ENCODE measurements at places on chromosomes 3 and 15.

DNA sequence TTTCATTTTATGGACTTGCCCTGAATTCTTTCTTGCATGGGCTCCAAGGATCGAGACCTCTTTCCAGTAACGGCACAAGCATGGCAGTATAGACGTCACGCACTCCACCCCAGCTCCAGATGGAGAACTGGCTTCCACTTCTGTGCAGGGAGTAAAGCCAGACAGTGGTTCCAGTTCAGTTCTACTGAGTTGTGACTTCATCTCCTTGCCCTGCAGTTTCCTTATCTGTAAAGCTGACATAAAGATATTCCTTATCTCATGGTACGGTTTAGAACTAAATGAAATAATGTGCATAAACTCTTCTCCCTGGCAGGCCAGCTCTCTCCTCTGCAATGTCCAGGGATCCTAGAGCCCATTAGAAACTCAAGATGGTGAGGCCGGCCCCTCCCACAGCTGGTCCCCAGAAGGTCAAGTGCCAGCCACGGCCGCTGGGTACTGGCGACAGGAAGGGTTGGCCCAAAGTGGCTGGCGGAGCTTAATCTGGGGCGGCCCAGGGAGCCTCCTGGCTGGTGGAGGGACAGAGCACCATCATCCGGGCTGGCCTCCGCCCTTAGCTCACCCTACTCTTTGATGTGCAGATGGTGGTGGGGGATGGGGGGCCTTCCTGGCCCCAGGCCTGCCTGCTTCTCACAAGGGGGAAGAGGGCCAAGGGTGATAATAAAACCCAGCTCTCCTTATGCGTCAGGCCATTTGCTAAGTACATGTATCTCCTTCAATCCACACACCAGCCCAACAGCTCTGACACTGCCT lies 7.2 kb downstream of the MESP2 start:
- DNase-seq, result peak; percentile 15
- peaks cover 22% of the 10 kb centered on the region for H3K27me3 ChIP-seq
- no peak overlapping the region for H3K27ac ChIP-seq
- no peak overlapping the region for H3K4me3 ChIP-seq
- peaks cover 8% of the 10 kb centered on the region for H3K4me1 ChIP-seq

GRCh38 chr3:11162401-11163345 lies 8.4 kb downstream of the HRH1 start:
- no peak for DNase-seq
- H3K27ac ChIP-seq, result no peak overlapping the region
- H3K4me3 ChIP-seq, result no peak overlapping the region

DNA sequence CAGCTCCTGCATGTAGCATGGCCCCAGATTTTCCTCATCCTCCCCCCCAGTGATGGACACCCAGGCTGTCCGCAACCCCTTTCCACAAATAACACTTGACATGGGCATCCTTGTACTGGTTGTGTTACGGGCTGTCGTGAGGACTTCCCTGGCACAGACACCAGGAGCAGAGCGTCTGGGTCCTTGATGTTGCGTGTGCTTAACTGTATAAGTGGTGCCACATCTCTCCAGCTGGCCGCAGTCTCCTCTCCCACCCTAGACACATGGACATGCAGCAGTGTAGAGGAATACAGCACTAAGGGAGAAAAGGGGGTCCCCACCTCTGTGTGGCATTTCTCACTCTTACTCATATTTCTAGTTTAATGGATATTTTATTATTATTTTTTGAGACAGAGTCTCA lies 56.6 kb downstream of the FBLN2 start:
- H3K4me3 ChIP-seq, result no peak overlapping the region
- H3K27ac ChIP-seq, result no peak overlapping the region
- no peaks in the 10 kb centered on the region for H3K36me3 ChIP-seq
- no peaks in the 10 kb centered on the region for H3K4me1 ChIP-seq
- no peak for DNase-seq

DNA sequence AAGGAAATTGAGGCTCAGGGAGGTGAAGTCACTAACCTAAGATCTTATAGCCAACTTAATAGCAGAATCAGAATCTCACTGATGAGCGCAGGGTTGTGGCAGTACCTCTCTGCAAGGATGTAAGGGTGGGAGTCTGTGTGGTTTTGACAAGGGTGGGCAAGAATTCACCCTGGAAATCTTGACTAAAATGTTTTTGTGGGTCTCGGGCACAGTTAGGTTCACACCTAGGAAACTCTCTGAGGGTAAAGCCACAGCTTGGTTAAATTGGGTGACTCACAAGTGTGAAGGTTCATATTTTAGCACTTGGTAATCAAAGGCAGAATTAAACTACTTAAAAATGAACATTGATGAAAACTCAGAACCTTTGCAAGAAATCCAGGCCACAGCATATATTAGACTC lies 178.2 kb upstream of the EOMES start:
- peaks cover 7% of the 10 kb centered on the region for H3K36me3 ChIP-seq
- DNase-seq, result no peak
- no peaks in the 10 kb centered on the region for H3K27me3 ChIP-seq
- peaks cover 27% of the 10 kb centered on the region for H3K4me1 ChIP-seq
- H3K27ac ChIP-seq, result peak overlapping the region; percentile 4

DNA sequence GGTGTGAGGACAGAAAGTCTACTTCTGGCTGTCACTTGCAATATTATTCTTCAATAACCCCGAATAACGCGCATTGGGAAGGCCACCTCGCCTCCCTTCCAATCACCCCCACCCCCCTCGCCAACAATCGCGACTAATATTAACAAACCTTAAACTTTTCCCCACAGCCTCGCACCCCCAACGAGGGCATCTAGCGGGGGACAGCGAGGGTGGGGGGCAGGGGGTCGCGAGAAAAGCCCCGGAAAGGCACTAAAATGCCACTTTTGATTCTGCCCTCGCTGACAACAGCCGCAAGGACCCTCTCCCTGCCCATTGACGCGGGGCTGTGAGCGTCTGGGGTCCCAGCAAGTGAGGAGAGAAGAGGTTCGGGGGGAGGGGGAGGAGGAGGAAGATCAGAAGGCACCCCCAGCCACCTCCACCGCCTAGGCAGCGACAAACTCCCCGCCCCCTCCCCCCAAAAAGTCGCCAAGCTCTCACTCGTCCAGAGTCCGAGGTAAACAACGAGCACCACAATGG lies 868 bp downstream of the SATB1 start:
- H3K36me3 ChIP-seq, result peaks cover 57% of the 10 kb centered on the region
- H3K27me3 ChIP-seq, result no peaks in the 10 kb centered on the region
- DNase-seq, result no peak
- H3K4me3 ChIP-seq, result peak overlapping the region; percentile 79

GRCh38 chr15:72487070-72487797 lies 13.1 kb downstream of the ARIH1 start:
- H3K4me1 ChIP-seq, result peaks cover 7% of the 10 kb centered on the region
- H3K27ac ChIP-seq, result no peak overlapping the region
- no peak for DNase-seq
- peaks cover 11% of the 10 kb centered on the region for H3K36me3 ChIP-seq
- no peaks in the 10 kb centered on the region for H3K27me3 ChIP-seq
- no peak overlapping the region for H3K4me3 ChIP-seq

DNA sequence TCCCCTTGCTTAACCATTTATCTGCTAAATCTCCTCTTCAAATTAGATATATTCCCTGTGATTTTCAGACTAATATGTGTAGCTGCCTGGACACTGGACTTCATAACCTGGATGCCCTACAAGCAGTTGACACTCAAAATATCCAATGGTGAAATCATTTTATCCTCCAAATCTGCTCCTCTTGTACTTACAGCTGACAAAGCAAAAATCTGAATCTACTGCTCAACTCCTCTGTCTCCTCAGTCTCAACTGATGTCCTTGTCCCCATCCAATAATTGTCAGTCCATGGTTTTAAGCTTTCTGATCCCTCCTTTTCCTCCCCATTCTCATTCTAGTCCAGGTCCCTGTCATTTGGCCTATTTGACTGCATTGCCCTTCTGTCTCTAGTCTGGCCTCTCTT lies 411.8 kb downstream of the TBC1D5 start:
- peaks cover 5% of the 10 kb centered on the region for H3K36me3 ChIP-seq
- H3K27me3 ChIP-seq, result no peaks in the 10 kb centered on the region

Data from activated naive CD4-positive, alpha-beta T cell treated with anti-CD3 and anti-CD28 coated beads, Interleukin-2, amount 10 ng/mL, durations not matched to agents 7 days and 5 days (primary cell).